ENCODE measurements at places on chromosomes 3 and 15. TPM values are rescaled to one million over a fixed set of nuclear protein-coding genes. Genes with fewer than 3 reads are reported as not detected.

- H3K4me1 ChIP-seq, result no peaks in the 10 kb centered on the region
- no peaks in the 10 kb centered on the region for H3K36me3 ChIP-seq
- H3K27ac ChIP-seq, result no peak overlapping the region
- no peak for DNase-seq
- H3K27me3 ChIP-seq, result no peaks in the 10 kb centered on the region
Measured at GRCh38 chr3:181330821-181331563, 341.5 kb upstream of the DNAJC19 start.

- no peaks in the 10 kb centered on the region for H3K36me3 ChIP-seq
- DNase-seq, result no peak
- H3K4me3 ChIP-seq, result no peak within 1 kb of the TSS
- H3K4me1 ChIP-seq, result no peaks in the 10 kb centered on the region
- H3K27ac ChIP-seq, result no peak within 1 kb of the TSS
- peaks cover 16% of the 10 kb centered on the region for H3K27me3 ChIP-seq
Measured at GRCh38 chr15:88803241-88803919, at the start of gene ACAN. ACAN (plus strand) TSS chr15:88803436; CDS start chr15:88836207, 32,771 bp downstream.

- DNase-seq, result no peak
- no peak overlapping the region for H3K4me3 ChIP-seq
Measured at GRCh38 chr3:129593595-129594339, 12.7 kb downstream of the PLXND1 start.

Gene LRRN1
- 0.24 TPM for total RNA-seq

Gene RHCG
- 0.67 TPM for total RNA-seq

Gene B3GNT5
- total RNA-seq, result 108 TPM

Gene CXCR6
- 1.0 TPM for total RNA-seq

GRCh38 chr3:4963669-4964570 is 15.3 kb upstream of the BHLHE40 start:
- H3K4me3 ChIP-seq, result no peak overlapping the region
- H3K36me3 ChIP-seq, result no peaks in the 10 kb centered on the region
- no peaks in the 10 kb centered on the region for H3K27me3 ChIP-seq
- no peak overlapping the region for H3K27ac ChIP-seq

- H3K27ac ChIP-seq, result peak within 1 kb of the TSS; percentile 74
- H3K4me1 ChIP-seq, result no peaks in the 10 kb centered on the region
- no peaks in the 10 kb centered on the region for H3K27me3 ChIP-seq
- peak within 1 kb of the TSS; percentile 85 for H3K4me3 ChIP-seq
Measured at GRCh38 chr15:78131295-78132061, at the start of gene CIB2. CIB2 (minus strand) TSS chr15:78131445; CDS start chr15:78131215, 230 bp downstream.

- H3K27ac ChIP-seq, result no peak overlapping the region
- no peak for DNase-seq
- H3K36me3 ChIP-seq, result no peaks in the 10 kb centered on the region
- no peaks in the 10 kb centered on the region for H3K4me1 ChIP-seq
Measured at GRCh38 chr15:57098896-57099295, 180.5 kb downstream of the TCF12 start.

GRCh38 chr15:40789119-40789518 is 17.8 kb upstream of the ZFYVE19 start:
- H3K27me3 ChIP-seq, result no peaks in the 10 kb centered on the region
- H3K36me3 ChIP-seq, result no peaks in the 10 kb centered on the region
- no peak for DNase-seq
- peaks cover 17% of the 10 kb centered on the region for H3K4me1 ChIP-seq
- H3K27ac ChIP-seq, result peak overlapping the region; percentile 47
- H3K4me3 ChIP-seq, result no peak overlapping the region

GRCh38 chr3:172305552-172305951 is 142.7 kb downstream of the GHSR start:
- H3K4me3 ChIP-seq, result no peak overlapping the region
- peaks cover 8% of the 10 kb centered on the region for H3K36me3 ChIP-seq
- peak overlapping the region; percentile 10 for H3K27ac ChIP-seq
- peak; percentile 52 for DNase-seq

DNA sequence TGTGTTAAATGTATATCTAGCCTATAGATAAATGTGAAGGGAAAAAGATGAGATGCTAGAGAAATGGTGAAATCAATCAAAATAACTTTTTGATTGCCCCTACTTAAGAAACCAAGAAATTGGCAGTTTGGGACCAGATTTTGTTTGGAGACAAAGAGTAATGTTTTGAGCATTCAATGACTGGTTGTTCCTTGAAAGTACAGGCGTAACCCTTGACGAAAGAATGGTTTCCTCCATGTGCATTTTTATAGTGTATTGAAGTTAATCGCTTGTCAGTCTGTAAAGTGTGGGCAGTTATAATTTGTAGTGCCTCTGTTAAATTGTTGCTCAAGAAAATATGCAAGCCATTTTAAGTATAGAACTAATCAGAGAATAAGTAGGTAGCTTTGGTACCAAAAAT is 1.2 kb downstream of the KIF23 start:
- no peaks in the 10 kb centered on the region for H3K27me3 ChIP-seq
- H3K4me1 ChIP-seq, result no peaks in the 10 kb centered on the region
- no peak for DNase-seq

DNA sequence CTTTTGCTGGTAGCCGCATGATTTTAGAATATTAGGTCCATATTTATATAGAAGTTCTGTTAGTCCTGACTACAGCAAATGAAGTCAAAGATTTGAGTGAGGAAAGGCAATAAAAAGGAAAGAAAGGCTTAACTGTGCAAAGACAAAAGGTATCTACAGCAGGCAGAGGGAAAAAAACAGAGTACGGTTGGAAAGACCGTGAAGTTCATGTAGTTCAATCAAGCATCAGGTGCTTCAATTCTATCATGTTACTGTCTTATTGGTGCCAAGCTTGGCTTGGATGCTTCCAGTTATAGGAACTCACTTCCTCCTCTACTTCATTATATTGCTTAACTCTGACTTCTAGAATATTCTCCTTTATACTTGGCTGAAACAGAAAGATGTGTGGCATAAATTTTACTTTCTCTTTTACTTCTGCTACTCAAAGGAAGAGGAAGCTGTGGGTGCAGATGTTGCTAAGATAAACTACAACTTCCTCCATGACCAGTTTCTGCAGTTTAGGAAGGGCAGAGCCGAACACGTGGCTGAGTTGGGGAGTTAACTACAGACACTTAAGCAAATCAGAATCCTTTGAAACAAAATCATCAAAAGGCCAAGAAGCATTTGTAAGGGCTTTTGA is 72.6 kb upstream of the ZBED2 start:
- peak; percentile 48 for DNase-seq
- no peaks in the 10 kb centered on the region for H3K36me3 ChIP-seq
- no peak overlapping the region for H3K4me3 ChIP-seq
- H3K4me1 ChIP-seq, result no peaks in the 10 kb centered on the region
- H3K27me3 ChIP-seq, result no peaks in the 10 kb centered on the region

- no peaks in the 10 kb centered on the region for H3K36me3 ChIP-seq
- H3K4me1 ChIP-seq, result no peaks in the 10 kb centered on the region
- no peaks in the 10 kb centered on the region for H3K27me3 ChIP-seq
- no peak overlapping the region for H3K27ac ChIP-seq
- no peak overlapping the region for H3K4me3 ChIP-seq
Measured at GRCh38 chr3:110567029-110567428, 504.6 kb upstream of the NECTIN3 start.

GRCh38 chr3:17025594-17026139 is 140.9 kb downstream of the PLCL2 start:
- no peak overlapping the region for H3K4me3 ChIP-seq
- no peak overlapping the region for H3K27ac ChIP-seq
- H3K36me3 ChIP-seq, result no peaks in the 10 kb centered on the region
- no peaks in the 10 kb centered on the region for H3K27me3 ChIP-seq
- DNase-seq, result no peak

Gene CCR8
- 0.47 TPM for total RNA-seq

- no peak overlapping the region for H3K27ac ChIP-seq
- H3K4me1 ChIP-seq, result no peaks in the 10 kb centered on the region
- no peaks in the 10 kb centered on the region for H3K27me3 ChIP-seq
- no peak overlapping the region for H3K4me3 ChIP-seq
- no peak for DNase-seq
- H3K36me3 ChIP-seq, result no peaks in the 10 kb centered on the region
Measured at GRCh38 chr3:189222927-189223636, 51.3 kb downstream of the TPRG1 start.

Gene TRIM59
- total RNA-seq, result 7.5 TPM

- H3K27ac ChIP-seq, result no peak overlapping the region
- H3K4me3 ChIP-seq, result no peak overlapping the region
- H3K36me3 ChIP-seq, result no peaks in the 10 kb centered on the region
- H3K4me1 ChIP-seq, result peaks cover 4% of the 10 kb centered on the region
- no peaks in the 10 kb centered on the region for H3K27me3 ChIP-seq
Measured at GRCh38 chr3:194316918-194317317, 34.2 kb downstream of the CPN2 start.

- H3K4me1 ChIP-seq, result no peaks in the 10 kb centered on the region
- no peaks in the 10 kb centered on the region for H3K36me3 ChIP-seq
- H3K4me3 ChIP-seq, result no peak overlapping the region
- no peak for DNase-seq
- no peak overlapping the region for H3K27ac ChIP-seq
Measured at GRCh38 chr3:127277561-127277960, 10.3 kb downstream of the PRR20G start.

- no peaks in the 10 kb centered on the region for H3K36me3 ChIP-seq
- peak; percentile 23 for DNase-seq
- H3K4me1 ChIP-seq, result no peaks in the 10 kb centered on the region
- no peaks in the 10 kb centered on the region for H3K27me3 ChIP-seq
Measured at GRCh38 chr15:24955531-24955921, 739 bp downstream of the SNRPN start.

Gene LRRIQ4
- total RNA-seq, result not detected

GRCh38 chr3:25872200-25872877 is 82.4 kb downstream of the OXSM start:
- H3K4me1 ChIP-seq, result no peaks in the 10 kb centered on the region
- H3K27ac ChIP-seq, result no peak overlapping the region
- no peaks in the 10 kb centered on the region for H3K36me3 ChIP-seq
- H3K27me3 ChIP-seq, result no peaks in the 10 kb centered on the region
- H3K4me3 ChIP-seq, result no peak overlapping the region

DNA sequence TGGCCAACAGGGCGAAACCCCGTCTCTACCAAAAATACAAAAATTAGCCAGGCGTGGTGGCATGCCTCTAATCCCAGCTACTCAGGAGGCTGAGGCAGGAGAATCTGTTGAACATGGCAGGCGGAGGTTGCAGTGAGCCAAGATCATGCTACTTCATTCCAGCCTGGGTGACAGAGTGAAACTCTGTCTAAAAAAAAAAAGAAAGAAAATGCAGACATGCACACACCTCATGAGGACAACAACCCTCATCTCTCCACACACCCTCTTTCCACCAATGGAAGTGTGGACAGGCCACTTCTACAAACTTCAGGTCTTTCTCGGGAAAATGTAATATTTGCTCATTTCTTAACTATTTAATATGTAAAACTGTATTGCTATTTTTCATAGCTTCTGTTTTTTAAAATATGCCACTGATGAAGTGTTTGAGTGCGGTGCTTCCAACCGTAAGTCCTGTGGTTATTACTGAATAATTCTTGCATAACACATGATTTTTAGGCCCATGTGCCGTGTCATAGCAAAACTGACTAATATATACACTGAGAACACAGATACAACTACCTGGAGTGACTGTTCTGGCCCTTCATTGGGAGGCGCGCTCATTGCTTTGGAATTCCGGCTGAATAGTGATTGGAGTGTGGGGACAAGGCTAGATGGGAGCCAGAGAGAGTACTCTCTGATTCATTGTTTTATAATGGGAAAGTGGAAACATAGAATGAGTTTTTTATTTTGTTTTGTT is 23.1 kb downstream of the LRRC31 start:
- H3K27ac ChIP-seq, result no peak overlapping the region
- no peak for DNase-seq
- H3K27me3 ChIP-seq, result no peaks in the 10 kb centered on the region
- H3K4me3 ChIP-seq, result no peak overlapping the region
- no peaks in the 10 kb centered on the region for H3K36me3 ChIP-seq

Gene LYZL4
- not detected for total RNA-seq

GRCh38 chr3:120172070-120172469 is 77.8 kb upstream of the GSK3B start:
- H3K4me1 ChIP-seq, result no peaks in the 10 kb centered on the region
- no peak overlapping the region for H3K4me3 ChIP-seq
- H3K27ac ChIP-seq, result no peak overlapping the region

DNA sequence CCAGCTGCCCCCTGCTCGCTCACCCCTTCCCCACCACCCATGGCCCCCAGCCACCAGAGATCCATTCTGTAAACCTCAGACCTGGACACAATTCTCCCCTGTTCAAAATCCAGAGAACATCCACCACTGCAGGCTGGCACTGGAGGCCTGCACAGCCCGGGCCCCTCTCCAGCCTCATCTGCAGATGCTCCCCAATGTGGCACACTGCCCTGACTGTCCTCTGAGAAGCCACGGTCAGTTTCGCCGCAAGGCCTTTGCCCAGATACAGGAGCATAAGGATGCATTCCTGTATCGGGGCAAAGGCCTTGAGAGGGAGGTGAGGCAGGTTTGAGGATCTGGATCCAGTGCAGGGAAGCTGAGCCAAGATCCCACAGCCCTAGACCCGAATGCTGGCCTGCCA is 175.4 kb upstream of the LINGO1 start:
- no peaks in the 10 kb centered on the region for H3K27me3 ChIP-seq
- H3K4me1 ChIP-seq, result no peaks in the 10 kb centered on the region
- no peak for DNase-seq
- H3K4me3 ChIP-seq, result no peak overlapping the region
- no peak overlapping the region for H3K27ac ChIP-seq
- H3K36me3 ChIP-seq, result no peaks in the 10 kb centered on the region

GRCh38 chr3:65284961-65285360 is 597.2 kb upstream of the ADAMTS9 start:
- no peaks in the 10 kb centered on the region for H3K4me1 ChIP-seq
- H3K4me3 ChIP-seq, result no peak overlapping the region
- no peaks in the 10 kb centered on the region for H3K27me3 ChIP-seq
- H3K27ac ChIP-seq, result no peak overlapping the region
- no peak for DNase-seq
- H3K36me3 ChIP-seq, result no peaks in the 10 kb centered on the region

Gene NEK10
- 0.88 TPM for total RNA-seq

DNA sequence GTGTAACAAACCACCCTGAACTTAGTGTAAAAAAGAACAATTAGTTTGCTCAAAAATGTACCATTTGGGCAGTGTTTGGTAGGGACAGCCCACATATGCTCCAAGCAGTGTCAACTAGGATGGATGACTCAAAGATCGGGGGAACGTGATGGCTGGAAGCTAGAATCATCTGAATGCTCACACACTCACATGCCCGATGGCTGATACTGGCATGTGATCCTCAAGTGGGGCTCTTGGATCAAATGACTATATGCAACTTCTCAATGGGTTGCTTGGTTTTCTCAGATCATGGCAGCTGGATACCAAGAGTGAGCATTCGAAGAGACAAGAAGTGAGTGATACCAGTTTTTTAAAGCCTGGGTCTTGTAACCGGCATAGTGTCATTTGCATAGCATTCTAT is 335.9 kb upstream of the KCNMB2 start:
- no peaks in the 10 kb centered on the region for H3K36me3 ChIP-seq
- no peak overlapping the region for H3K27ac ChIP-seq
- H3K4me3 ChIP-seq, result no peak overlapping the region
- no peak for DNase-seq
- H3K27me3 ChIP-seq, result no peaks in the 10 kb centered on the region
- no peaks in the 10 kb centered on the region for H3K4me1 ChIP-seq

All from colonic mucosa (tissue), 4 donors.